ENCODE measurements at places on chromosomes 3 and 15.
A peak's percentile ranks its signal among the peaks of the same experiment; 100 is the strongest.

DNA sequence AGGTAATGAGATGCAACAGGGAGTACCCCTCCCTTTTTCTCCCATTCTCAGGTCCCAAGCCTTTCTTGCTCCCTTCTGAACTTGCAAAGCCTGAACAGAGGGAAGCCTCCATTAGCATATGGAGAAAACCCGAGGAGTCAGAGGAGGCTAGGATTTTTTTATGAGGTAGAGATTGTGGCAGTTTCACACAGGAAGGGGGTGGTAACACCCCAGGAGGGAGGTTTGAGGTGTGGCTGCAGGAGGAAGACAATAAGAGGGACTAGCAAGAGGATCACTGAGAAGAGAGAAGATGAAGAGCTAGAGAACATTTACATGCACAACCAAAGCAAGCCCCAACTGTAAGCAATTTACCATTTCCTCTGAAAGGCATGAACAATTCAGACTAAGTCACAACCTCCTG is 322.7 kb downstream of the SV2B start:
- DNase-seq = no peak

- no peak for DNase-seq
Measured at GRCh38 chr3:110736332-110736731, 335.3 kb upstream of the NECTIN3 start.

- DNase-seq = no peak
Measured at GRCh38 chr15:43210172-43210745, 10.6 kb downstream of the EPB42 start.

- DNase-seq = no peak
Measured at GRCh38 chr3:73547427-73548248, 77.1 kb downstream of the PDZRN3 start.

GRCh38 chr3:21919383-21919782 is 168.4 kb upstream of the ZNF385D start:
- DNase-seq = no peak

DNA sequence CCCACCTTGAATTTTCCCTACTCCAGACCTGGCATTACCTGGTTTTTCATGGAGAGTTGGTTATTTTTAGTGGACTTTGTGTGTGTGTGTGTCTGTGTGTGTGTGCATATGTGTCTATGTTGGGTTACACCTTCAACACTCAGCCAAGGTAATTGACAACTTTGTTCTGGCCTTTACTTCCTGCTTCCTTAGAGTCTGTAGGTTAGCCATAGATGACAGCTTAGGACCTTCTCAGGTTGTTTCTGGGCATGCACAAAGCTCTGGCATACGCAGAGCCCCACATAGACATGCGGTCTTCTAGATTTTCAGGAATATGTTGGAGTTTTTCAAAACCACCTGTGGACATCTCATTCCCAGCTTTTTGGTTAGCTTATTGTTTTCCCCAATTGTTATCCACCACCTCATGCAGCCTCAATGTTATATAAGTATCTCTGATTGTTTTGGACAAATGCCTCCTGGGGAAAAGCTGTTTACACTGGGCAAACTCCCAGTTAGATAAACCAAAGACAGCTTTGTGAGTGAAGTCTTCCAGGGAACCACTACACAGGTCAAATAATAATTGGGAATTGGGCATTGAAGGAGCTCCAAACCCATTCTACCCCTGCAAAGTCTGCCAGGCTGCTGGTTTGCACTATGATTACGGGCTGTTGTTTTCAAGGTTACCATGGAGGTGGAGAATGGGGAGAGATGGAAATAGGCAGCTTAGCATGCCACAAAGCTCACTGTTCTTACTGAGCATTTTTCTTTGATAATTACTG is 201.2 kb downstream of the ADAMTSL3 start:
- DNase-seq = no peak

DNA sequence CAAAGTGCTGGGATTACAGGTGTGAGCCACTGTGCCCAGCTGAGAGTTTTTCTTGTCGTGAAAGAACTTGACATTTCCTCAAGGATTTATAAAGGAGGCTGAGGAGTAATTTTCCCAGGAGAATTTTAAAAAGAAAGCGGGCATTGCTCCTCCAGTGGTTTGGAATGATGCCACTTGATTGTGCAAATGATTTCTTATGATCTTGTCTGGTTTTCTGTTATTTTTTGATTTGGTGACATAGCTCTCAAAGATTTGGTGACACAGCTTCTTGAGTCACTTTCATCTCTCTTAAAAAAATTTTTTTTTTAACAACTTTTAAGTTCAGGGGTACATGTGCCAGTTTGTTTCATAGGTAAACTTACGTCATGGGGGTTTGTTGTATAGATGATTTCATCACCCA is 24.6 kb upstream of the NFKBIZ start:
- no peak for DNase-seq

GRCh38 chr15:50353251-50353974 is 1.6 kb downstream of the GABPB1 start:
- peak; percentile 72 for DNase-seq

DNA sequence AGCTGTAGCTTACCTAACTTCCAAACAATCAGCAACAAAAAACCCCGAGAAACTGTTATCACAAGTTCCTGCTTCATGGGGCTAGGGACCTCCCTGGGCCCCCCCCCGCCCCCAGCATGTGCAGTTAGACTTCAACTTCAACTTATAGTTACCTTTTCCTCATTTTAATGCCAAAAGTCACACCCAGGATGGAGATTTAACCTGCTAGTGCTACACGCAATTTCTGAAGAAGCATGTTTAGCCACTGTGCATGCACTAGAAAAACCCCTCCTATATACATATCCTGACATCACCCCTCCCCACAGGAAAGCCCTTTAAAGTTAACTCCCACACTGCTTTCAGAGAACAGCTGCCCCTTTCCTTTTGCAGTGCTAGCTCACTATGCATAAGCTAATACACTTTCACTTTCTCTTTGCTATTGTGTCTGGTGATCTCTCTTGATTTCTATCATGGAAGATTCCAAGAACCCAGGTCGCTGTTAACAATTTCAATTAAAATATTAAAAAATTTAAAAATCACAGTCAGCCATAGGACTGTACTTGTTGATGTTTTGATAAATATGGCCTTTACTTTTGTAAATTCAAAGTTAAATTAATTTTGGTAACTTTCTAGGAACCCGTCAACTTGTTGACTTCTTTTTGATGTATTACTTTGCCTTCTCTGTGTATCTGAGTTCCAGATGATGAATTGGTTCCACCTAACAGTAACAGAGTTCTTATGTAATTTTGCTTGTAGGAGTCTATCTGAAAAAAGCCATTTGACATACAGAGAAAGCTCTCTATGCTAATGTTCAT is 75.2 kb upstream of the ACAD9 start:
- DNase-seq = no peak

- no peak for DNase-seq
Measured at GRCh38 chr3:45748068-45748467, 48.3 kb downstream of the SLC6A20 start.

GRCh38 chr3:45317710-45318109 is 70.7 kb upstream of the LARS2 start:
- DNase-seq = no peak

DNA sequence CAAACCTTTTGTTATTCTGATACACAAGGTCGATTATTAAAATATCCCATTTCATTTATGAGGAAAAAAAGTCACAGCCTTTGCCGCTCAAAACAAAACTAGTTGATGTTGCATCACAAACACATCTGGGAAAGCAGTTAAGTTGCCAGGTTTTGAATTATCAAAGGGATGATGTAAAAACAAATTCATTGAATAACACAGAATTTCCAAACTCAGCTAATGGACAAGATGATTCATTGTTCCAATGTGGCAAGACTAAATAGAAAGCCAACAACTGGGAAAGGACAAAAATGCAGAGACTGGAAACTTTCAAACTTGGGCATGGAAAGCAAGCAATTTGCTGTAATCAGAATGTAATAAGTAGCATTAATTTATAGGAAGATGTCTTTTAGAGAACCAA is 610.0 kb upstream of the ZNF385D start:
- no peak for DNase-seq

DNA sequence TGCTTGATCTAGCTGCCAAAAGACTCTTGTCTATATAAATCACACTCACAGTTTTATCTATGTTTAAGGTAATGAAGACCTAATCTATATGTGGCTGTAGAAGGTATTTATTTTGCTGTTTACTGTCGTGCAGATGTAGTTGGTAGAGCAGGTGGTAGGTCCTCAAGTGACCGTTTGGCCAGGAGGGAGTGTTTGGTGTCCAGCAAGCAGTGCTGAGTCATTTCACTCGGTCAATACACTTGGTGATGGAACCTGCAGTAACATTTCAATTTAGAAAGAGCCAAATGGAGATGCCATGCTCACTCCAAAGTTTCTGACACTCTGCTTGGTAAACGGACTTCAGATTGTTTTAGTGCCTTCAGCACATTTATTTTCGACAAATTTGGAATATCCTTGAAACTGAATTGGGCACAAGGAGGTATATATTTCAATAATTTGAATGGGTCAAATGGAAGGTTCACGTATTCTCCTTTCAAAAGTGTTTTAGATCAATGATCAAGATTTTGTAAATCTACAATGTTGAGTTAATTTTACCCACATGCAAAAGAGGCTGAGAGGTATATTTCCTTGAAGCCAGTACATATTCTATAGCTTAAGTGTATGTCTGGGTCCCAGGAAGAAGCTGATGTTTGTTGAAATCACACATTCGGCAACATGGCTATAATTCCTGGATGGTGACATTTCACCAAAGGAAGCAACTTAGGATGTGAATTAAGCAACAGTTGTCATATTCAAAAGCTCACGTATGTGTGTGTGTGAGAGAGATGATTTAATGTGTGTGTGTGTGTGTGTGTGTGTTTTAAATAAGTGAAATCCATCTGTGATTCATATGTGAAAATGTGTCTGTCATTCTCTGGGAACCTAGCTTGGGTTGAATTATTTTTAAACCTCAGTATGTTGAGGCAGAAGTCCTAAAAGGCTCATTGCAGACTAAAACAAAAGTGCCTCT is 7.7 kb upstream of the CX3CR1 start:
- DNase-seq = no peak

GRCh38 chr15:68479406-68479805 is 47.4 kb upstream of the ITGA11 start:
- no peak for DNase-seq

DNA sequence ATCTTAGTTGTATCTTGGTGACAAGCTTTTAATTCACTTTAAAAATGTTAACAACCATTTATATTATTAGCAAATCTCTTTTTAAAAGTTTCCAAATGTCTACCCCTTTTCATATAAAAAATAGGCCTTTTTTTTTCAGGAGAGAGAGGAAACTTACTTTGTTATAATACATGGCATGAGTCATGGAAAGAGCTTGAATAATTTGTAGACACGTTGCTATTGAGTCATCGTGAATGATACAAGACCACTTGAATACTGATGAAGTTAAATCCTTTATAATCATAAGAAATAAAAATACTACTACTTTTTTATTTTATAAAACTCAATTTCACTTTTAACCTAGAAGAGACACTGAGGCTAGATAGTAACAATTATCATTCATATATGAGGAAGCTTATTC is 70.3 kb upstream of the BBX start:
- no peak for DNase-seq

DNA sequence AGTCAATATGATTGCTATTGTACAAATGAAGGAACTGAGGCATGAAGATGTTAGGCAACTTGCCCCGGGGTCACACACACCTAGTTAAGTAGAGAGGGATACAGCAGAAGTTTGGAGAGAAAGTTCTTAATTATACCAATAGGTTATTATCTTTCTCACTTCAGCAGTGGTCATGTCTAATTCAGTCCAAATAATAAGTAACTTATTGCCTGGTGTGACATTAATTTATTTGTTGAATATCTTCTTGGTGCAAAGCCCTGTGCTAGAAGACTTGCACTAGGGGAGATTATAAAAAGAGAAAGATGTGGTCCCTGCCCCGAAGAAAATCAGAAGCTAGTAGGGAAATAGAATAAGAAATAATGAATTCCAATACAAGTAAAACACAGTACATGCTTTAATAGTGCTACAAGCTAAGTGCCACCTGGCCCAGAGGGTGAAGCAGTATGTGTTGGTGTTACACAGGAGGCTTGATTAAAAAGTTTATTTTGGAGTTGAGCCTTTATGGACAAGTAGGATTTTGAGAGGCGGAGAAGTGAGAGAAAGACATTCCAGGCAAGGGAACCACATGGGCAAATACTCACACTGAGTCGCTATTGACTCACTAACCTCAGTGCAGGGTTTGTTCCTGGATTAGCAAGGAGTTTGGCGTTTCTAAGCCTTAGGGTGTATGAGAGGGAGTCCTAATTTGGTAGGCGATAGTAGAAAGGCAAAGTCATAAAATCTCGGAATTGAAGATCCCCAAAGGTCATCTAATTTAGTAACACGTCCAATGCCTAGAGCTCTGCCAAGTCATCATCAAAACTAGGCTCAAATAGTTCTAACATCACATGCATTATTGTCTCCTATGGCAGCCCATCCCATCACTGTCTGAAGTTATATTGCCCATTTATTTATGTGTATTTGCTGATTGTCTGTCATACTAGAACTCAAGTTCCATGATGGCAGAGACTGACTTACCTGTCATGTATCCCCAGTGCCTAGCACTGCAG is 19.2 kb upstream of the GSK3B start:
- peak; percentile 18 for DNase-seq

GRCh38 chr3:167031364-167032049 is 348.6 kb downstream of the ZBBX start:
- DNase-seq = no peak

GRCh38 chr15:35068846-35069475 is 16.1 kb downstream of the NANOGP8 start:
- DNase-seq = no peak

DNA sequence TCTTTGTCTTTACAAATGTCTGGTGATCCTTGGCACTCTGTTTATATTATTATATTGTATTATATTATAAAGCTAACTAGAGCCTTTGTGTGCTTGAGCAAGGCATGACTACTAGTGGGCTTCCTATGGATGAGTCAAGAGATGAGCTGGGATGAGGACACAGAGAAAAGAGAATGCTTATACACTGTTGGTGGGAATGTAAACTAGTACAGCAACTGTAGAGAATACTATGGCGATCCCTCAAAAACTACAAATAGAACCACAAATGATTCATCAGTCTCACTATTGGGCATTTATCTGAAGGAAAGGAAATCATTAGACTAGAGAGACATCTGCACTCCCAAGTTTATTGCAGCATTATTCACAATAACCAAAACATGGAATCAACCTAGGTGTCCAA is 40.8 kb upstream of the MED12L start:
- no peak for DNase-seq

Measured in PC-9 (cell line).